Type B pancreatic cell (in vitro differentiated cells): ENCODE measurements at places on chromosomes 16 and 17. TPM values are rescaled to one million over a fixed set of nuclear protein-coding genes. Genes with fewer than 3 reads are reported as not detected.

Gene TSNAXIP1
- 3.9 and 7.2 TPM in 2 replicates for total RNA-seq

Gene UMOD
- not detected in 2 replicates for total RNA-seq

Gene TNFRSF17
- total RNA-seq, result not detected in 2 replicates

Gene HIC1
- total RNA-seq, result 3.4 and 21.6 TPM in 2 replicates

Gene PRR15L
- total RNA-seq, result 20.0 and 32.5 TPM in 2 replicates

Gene MMP28
- total RNA-seq, result 0.97 and 1.8 TPM in 2 replicates

Gene ABCA9
- total RNA-seq, result 0.19 and 5.0 TPM in 2 replicates

Gene CMTM2
- total RNA-seq, result 0.41 TPM in 1 of 2 replicates, not detected in the other

DNA sequence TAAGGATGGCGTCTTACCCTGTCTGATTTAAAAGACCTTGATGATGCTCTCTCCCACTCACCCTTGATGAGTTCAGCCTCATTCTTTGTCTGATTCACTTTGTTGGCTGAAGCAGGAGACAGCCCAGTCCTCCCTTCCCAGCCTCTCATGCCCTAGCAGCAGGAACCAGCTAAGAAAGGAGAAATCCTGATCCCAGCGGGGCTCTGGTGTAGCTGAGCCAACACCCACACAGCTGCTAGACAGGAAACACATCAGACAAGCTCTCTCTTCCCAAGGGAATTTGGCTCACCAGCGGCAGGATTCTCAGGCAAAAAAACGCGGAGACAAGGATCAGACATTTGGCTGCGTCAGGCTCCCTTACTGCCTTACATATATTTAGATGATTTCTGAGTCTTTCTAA lies 211.5 kb downstream of the CDH11 start:
- H3K27me3 ChIP-seq, result no peaks in the 10 kb centered on the region
- no peak overlapping the region for H3K4me3 ChIP-seq
- peaks cover 7% of the 10 kb centered on the region for H3K4me1 ChIP-seq
- H3K36me3 ChIP-seq, result no peaks in the 10 kb centered on the region

DNA sequence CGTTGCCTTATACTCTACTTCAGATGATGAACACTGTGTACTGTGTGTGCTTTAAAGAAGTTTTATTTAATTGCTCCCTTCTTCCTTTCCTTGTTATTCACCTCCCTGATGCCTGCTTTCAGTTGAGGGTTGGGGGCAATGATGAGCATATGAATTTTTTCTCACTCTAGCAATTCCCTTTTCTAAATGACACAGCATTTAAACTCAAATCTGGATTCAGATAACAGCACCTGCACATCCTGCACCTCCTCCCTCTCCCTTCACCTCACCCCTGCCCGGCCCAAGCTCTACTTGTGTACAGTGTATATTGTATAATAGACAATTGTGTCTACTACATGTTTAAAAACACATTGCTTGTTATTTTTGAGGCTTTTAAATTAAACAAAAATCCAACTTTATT lies 13.0 kb upstream of the PNPO start:
- H3K27ac ChIP-seq, result no peak overlapping the region
- H3K36me3 ChIP-seq, result peaks cover 15% of the 10 kb centered on the region
- DNase-seq, result no peak
- peaks cover 4% of the 10 kb centered on the region for H3K4me1 ChIP-seq

DNA sequence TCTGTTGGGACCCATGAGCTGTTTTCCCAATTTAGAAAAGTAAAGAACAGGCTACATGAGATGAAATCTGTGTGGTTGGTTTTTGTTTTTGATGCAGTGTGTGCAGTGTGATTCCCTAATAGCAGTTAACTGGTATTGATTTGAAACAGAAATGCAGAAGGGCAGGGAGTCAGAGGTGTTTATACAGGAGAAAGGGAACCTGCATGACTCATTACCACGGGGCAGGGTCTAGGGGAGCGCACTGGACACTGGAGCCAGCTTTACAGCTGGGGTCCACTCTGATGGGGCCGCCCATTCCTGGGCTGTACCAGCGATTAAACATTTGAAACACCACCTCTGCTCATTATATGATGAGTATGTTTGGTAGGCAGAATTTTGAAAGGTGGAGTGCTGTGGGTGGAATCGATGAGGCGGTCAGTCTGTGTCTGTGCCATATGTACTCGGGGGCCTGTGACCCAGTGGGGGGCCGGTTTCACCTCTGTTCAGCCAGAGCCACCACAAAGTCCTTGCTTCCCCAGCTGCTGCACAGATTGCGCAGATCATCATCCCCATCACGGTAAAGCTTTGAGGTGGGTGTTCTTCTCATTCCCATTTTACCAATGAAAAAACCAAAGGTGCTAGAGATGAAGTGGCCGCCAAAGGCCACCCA lies 142.5 kb downstream of the CMIP start:
- DNase-seq, result no peak
- peaks cover 3% of the 10 kb centered on the region for H3K36me3 ChIP-seq
- peaks cover 47% of the 10 kb centered on the region for H3K4me1 ChIP-seq
- no peaks in the 10 kb centered on the region for H3K27me3 ChIP-seq
- peak overlapping the region; percentile 64 for H3K27ac ChIP-seq
- no peak overlapping the region for H3K4me3 ChIP-seq

DNA sequence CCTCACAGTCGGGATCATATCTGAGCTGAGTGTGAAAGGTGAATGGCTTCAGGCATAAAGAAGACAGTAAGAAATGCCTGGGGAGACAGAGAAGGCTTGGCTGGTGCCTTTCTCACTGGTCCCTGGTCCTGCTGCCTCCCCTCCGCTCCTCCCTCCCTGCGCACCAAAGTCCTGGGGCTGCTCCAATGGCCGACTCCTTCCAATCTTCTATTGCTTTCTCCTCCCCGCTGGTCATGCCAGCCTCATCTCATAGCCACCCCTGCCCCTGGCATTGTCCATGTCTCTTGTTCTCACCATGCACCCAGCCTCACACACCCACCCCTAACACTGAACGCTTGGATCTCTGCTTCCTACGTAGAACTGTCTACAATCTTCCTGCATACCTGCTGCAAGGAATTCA lies 18.0 kb downstream of the TLE7 start:
- peak overlapping the region; percentile 32 for H3K4me3 ChIP-seq
- H3K36me3 ChIP-seq, result no peaks in the 10 kb centered on the region
- DNase-seq, result no peak
- H3K4me1 ChIP-seq, result peaks cover 8% of the 10 kb centered on the region
- peak overlapping the region; percentile 27 for H3K27ac ChIP-seq

DNA sequence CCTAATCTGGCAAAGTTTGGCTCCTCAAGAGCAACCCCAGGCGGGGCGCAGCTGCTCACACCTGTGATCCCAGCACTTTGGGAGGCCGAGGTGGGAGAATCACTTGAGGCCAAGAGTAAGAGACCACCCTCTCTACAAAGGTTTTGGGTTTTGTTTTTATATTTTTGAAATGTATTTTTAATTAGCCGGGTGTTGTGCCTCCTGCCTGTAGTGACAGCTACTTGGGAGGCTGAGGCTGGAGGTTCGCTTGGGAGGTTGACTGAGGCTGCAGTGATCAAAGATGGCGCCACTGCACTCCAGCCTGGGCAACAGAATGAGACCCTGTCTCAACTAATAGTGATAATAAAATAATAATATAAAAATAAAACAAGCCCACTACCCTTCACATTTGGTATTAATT lies 756 bp upstream of the USP7 start:
- peaks cover 16% of the 10 kb centered on the region for H3K27me3 ChIP-seq
- no peaks in the 10 kb centered on the region for H3K36me3 ChIP-seq
- DNase-seq, result no peak
- H3K4me1 ChIP-seq, result peaks cover 35% of the 10 kb centered on the region
- H3K27ac ChIP-seq, result peak overlapping the region; percentile 77
- peak overlapping the region; percentile 79 for H3K4me3 ChIP-seq

DNA sequence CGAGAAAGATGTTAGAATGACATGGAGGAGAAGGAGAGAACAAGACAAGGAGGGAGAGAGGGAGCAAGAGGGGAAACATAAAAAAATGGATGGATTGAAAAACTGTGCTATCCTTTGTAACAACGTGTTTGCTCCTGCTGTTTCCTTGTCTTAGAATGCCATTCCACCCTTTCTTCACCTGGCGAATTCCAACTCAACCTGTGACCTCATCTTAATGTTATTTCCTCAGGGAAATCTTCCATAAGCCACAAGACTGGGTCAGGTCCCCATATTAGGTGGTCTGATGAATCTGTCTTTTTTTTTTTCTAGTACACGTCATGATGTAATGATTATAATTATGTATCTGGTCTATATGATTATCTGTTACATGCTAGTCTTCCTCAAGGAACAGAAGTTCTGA lies 195.0 kb upstream of the MAF start:
- H3K27ac ChIP-seq, result no peak overlapping the region
- DNase-seq, result no peak
- no peaks in the 10 kb centered on the region for H3K36me3 ChIP-seq
- H3K27me3 ChIP-seq, result no peaks in the 10 kb centered on the region
- no peaks in the 10 kb centered on the region for H3K4me1 ChIP-seq

DNA sequence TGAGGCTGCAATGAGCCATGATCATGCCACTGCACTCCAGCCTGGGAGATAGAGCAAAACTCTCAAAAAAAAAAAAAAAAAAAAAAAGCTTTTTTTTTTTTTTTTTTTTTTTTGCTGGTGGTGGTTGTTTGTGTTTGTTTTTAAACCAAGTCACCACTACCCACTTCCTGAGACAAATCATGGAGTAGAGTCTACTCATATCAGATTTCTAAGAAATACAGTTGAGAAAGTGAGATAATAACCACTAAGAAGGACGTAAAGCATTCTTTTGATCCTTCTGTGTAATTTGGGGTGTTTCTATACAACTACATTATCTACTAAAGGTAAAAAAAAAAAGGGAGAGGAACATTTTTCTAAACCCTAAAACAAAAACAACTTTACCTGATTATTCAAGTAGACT lies 38.0 kb downstream of the AXIN2 start:
- no peak overlapping the region for H3K27ac ChIP-seq
- no peak overlapping the region for H3K4me3 ChIP-seq
- peaks cover 36% of the 10 kb centered on the region for H3K4me1 ChIP-seq

DNA sequence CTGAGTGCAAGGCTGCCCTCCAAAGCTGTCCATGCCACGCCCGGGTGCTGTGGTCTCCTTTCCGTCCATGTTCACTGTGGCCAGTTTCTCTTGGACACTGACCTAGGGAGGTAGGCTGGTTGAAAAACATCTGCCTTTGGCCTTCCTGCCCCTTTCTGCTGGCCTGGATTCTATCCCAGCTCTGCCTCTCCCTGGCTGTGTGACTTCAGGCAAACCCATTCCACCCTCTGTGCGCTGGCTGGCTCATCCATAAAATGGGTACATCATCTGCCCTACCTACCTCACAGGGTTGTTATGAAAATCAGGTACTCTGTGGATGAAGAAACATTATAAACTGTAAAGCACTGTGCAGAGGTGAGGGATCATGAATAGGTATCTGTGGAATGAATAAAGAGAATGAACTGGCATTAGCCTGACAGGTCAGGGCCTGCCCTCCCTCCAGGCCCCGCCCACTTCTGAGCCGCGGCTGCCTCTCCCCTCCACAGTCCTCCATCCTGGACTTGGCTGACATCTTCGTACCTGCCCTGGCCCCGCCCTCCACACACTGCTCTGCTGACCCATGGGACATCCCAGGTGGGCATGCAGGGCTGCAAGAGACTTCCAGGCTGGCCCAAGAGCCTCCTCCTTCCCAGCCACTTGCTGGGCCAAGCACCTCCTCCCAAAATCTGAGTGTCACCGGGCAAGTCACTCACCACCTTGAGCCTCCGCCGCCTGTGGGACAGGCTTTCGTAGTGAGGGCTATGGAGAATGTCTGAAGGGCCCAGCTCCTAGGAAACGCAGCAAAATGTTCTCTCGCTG lies 7.0 kb upstream of the SPATA20 start:
- no peaks in the 10 kb centered on the region for H3K27me3 ChIP-seq
- H3K4me1 ChIP-seq, result peaks cover 40% of the 10 kb centered on the region
- H3K27ac ChIP-seq, result no peak overlapping the region
- H3K4me3 ChIP-seq, result peak overlapping the region; percentile 27
- DNase-seq, result no peak

DNA sequence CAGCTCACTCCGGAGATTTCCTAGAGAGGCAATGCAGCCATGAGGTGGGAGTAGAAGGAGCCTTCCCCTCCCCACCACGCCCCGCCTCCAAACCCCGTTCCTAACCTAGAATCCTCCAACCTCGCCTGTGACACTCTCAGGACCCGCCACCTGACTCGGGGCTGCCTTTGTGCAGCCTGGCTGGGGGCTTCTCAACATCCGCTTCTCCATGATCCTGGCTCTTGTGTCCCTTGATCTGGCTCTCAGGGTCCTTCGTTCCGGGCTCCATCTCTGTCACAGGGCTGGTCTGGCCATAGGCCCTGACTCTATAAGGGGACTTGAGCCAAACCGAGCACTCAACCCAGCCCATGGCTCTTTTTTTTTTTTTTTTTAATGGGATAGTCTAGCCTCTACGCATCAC lies 24.3 kb downstream of the CDRT15 start:
- no peak for DNase-seq
- no peak overlapping the region for H3K4me3 ChIP-seq
- H3K27ac ChIP-seq, result no peak overlapping the region
- H3K4me1 ChIP-seq, result no peaks in the 10 kb centered on the region
- peaks cover 40% of the 10 kb centered on the region for H3K36me3 ChIP-seq

GRCh38 chr17:228951-229708 lies 47.7 kb upstream of the DOC2B start:
- peaks cover 21% of the 10 kb centered on the region for H3K4me1 ChIP-seq
- no peak overlapping the region for H3K4me3 ChIP-seq
- H3K36me3 ChIP-seq, result no peaks in the 10 kb centered on the region

DNA sequence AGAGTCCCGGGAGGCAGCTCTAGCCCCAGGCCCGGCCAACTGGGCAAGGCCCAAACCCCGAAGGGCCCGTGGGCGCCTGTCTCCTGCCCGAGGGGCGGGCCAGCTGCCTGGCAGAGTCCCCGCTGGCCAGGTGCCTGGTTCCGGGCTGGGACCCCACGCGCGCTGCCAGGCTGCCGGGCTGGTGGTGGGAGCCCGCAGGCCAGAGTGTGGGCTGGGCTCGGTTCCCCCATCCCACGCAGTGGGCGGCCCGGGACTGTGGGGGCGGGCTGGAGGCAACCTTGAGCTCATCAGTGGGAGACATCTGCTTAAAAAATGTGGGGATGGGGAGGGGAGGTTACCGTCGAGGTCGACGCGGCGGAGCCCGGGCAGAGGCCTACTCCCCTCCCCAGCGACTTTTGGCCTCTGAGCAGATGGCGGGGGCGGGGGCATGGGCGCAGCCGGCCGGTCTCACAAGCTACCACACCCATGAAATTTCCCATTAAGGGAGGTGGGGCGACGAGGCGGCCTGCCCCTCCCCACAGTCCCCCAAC lies 176.4 kb upstream of the GSE1 start:
- no peaks in the 10 kb centered on the region for H3K27me3 ChIP-seq
- H3K36me3 ChIP-seq, result no peaks in the 10 kb centered on the region
- H3K27ac ChIP-seq, result peak overlapping the region; percentile 94
- H3K4me3 ChIP-seq, result no peak overlapping the region
